ENCODE measurements at places on chromosomes 12 and 14.

- no peak for DNase-seq
These were observed 16.1 kb upstream of the PLEKHA5 start for GRCh38 chr12:19113464-19113863.

- DNase-seq, result no peak
These were observed 1560.7 kb upstream of the TMEM132C start for GRCh38 chr12:126706300-126706699.

DNA sequence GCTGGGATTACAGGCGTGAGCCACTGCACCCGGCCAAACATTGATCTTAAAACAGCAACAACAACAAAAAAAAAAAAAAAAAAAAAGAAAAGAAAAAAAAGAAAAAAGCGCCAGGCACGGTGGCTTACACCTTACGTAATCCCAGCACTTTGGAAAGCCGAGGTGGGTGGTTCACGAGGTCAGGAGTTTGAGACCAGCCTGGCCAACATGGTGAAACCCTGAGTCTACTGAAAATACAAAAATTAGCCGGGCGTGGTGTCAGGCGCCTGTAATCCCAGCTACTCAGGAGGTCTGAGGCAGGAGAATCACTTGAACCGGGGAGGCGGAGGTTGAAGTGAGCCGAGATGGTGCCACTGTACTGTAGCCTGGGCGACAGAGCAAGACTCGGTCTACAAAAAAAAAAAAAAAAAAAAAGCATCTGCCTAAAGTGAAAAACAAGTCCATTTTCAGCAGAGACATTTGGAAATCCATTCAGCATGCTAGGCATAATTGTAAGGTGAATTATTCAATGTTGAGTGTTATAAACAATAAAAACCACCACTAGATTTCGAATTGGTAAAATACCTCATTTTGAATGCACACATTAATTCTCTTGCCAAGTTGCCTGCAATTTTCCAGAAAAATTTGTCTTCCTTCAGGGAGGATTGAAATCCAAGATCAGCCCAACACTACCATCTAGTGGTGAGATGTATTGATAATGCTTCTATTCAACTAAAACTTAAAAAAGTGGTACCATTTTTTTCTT, 8.0 kb upstream of the CERS5 start:
- peak; percentile 25 for DNase-seq

GRCh38 chr12:585062-586061, 77.9 kb downstream of the NINJ2 start:
- DNase-seq, result no peak

DNA sequence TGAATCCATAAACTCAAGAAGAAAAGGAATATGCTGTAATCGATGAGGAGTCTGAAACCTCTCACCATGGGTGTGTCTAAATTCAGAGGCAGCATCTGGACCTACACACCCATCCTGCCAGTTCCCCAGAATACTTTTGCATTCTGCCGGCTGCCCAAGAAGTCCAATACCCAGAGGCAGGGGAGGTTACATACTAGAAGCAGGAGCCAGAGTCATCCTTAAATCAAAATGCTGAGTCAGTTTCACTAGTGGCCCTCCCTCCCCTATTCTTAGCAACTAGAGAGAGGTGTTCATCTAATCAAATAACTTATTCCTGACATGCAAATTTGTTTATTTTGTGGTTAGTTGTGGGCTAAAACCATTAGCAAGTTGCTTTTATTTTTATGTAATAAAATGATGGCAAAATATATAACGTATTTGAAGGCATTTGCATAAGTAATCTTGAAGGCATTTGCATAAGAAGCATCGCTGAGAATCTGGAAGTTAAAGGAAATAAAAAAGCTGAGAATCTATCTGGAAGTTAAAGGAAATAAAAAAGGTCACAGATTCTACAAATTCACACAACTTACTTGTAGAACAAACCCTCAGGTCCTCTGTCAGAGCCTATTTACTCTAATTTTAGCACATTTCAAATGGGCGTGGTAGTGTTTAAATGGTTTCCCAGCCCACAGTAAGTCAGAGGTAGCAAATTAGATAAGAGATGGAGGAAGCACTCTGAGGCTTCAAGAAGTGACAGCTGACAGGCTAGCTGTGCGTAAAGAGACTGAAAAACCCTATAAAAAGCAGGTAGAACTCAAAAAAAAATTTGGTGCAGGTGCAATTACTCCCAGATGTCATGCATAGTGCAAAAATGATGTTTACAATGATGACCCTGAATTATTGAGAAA, 7.8 kb downstream of the BHLHE41 start:
- DNase-seq, result no peak
